ENCODE measurements at places on chromosomes 6 and 20. TPM values are rescaled to one million over a fixed set of nuclear protein-coding genes. Genes with fewer than 3 reads are reported as not detected.

Gene THBD
- total RNA-seq, result 15.7 TPM

Gene HEY2
- 3.2 TPM for total RNA-seq

Gene SIRPD
- total RNA-seq, result not detected

Gene NOX3
- total RNA-seq, result not detected

Gene RGS17
- total RNA-seq, result 9.3 TPM

Gene MYMX
- not detected for total RNA-seq

Gene NKAIN2
- 1.1 TPM for total RNA-seq

Gene NDRG3
- total RNA-seq, result 24.3 TPM

Gene EPPIN
- not detected for total RNA-seq

Gene SASH1
- 6.1 TPM for total RNA-seq

Measured in Caki2 (cell line).